ENCODE measurements at places on chromosomes 5 and 9.

GRCh38 chr5:177972613-177973012 is 23.4 kb downstream of the PROP1 start:
- no peak for DNase-seq

DNA sequence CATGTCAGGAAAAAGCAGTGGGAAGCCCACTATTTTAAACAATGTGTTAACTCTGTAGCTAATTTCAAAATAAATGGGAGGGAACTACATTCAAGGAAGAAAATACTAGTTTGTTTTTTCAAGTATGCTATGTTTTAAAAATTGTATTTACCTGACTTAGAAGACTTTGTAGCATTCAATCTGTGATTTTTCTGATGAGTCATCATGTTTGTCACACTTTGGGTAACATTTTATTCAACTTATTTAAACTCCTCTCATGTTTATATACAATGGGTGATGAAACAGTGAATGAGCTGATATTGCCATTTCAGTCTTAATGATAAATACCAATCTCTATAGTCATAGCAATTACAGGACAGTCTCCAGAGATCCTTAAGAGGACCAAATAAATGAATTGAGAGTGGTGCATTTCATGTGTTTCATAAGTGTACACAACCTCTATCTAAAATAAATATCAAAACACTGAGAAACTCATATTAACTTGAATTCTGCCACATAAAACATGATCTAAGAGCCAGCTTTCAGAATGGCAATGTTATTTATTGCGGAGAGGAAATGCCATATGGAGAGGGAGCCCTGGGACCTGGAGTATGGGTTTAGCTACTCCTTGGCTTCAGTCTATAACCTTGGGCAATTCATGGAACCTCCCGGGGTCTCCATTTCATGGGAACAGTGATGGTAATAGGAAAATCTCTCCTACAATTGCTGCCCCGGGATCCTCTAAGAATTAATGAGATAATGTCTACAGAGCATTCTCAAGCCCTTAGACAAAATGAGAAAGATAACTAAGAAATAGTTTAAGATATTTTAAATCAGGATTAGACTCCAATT is 913.9 kb downstream of the TLE4 start:
- no peak for DNase-seq

DNA sequence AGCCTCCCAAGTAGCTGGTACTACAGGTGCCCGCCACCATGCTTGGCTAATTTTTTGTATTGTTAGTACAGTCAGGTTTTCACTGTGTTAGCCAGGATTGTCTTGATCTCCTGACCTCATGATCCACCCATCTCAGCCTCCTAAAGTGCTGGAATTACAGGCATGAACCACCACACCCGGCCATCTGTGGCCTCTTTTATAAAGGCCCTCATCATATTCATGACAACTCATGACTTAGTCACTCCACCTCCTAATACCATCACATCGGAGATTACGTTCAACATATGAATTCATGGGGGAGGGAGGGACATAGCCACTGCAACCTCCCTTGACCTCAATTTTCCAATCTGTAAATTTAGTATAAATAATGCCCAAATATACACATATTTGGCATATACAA is 27.2 kb upstream of the PLCXD3 start:
- DNase-seq, result no peak

GRCh38 chr5:68839019-68839552 is 254.7 kb upstream of the SLC30A5 start:
- DNase-seq, result no peak

GRCh38 chr5:132947671-132948070 is 15.8 kb downstream of the AFF4 start:
- no peak for DNase-seq

GRCh38 chr5:179766726-179767455 is 26.9 kb upstream of the LTC4S start:
- DNase-seq, result no peak

Data from GM06990 (cell line).